Stimulated activated CD4-positive, alpha-beta T cell treated with anti-CD3 and anti-CD28 coated beads, Interleukin-12 subunit alpha, Interleukin-12 subunit beta, amount 100 ng/mL, for 48 hours (primary cell): ENCODE measurements at places on chromosomes 11 and 22.
A peak's percentile ranks its signal among the peaks of the same experiment; 100 is the strongest.

- no peak for DNase-seq
These were observed 650 bp downstream of the GUCY1A2 start for GRCh38 chr11:107017433-107018218.

DNA sequence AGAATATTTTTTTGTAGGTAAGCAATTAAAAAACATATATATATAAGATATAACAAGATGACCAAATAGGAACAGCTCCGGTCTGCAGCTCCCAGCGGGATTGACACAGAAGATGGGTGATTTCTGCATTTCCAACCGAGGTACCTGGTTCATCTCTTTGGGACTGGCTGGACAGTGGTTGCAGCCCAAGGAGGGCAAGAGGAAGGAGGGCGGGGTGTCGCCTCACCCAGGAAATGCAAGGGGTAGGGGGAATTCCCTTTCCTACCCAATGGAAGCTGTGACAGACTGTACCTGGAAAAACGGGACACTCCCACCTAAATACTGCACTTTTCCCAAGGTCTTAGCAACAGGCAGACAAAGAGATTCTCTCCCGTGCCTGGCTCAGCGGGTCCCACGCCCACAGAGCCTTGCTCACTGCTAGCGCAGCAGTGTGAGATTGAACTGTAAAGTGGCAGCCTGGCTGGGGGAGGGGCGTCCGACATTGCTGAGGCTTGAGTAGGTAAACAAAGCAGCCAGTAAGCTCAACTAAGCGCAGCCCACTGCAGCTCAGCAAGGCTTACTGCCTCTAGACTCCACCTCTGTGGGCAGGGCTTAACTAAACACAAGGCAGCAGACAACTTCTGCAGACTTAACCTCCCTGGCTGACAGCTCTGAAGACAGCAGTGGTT, 163.8 kb downstream of the CWF19L2 start:
- DNase-seq = no peak

DNA sequence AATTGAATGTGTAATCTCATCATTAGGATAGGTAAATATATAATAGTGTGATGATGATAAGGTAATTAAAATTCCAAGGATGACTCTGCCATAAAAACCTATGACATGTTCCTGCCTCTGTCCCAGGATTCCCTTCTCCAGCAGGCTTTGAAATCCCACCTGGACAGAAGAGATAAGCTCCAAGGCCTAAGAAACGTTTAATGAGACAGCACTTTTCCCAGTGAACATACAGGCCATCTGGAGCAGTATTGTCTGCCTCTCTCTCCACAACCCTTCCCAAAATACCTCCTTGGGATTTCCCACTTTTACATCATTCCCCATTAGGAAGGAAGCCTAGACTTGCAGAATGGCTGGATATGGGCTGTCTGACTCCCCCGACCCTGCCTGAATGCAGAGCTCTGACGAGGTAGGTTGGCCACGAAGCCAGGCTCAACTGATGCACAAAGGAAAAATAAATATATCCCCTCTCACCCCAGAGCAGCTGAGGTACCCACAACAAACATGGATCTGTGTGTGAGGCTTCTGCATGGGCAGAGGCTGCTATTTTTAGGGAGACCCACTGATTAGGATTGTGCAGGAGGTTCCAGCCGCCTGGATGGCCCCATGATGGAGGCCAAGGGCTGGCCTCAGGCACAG, 71.0 kb downstream of the TMPRSS5 start:
- no peak for DNase-seq

DNA sequence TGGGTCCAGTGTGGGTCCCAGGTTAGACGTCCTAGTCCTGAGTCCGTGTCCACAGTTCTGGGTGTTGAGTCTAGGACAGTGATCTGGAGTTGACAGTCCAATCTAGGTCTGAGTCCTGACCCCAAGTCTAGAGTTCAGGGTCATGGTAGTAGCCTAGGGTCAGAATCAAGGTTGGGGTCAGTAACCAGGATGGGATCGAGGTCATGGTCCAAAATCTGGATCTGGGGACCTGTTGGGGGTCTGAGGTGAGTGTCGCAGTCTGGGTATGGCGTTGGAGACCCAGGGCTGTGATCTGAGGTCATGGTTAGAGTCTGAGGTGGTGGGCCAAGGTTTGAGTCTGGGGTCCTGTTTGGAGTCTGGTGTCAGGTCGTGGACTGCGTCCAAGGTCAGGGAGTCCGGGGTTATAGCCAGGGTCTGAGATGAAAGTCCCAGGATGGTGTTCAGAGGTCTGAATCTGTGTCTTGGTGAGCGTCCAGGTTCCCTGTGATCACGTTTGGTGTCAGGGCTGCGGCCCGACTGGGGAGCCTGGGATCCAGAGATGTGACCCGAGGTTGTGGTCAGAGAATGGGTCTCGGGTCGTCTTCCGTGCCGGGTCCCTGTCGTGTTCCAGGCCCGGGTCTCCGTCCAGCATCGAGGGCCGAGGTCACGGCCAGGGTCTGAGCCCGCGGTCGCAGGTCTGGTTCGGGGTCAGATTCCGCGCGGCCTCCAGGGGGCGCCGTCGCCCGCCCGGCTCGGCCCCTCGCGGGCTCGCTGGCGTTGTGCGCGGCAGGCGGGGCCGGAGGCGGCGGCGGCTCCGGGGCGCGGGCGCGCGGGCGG, 432 bp upstream of the GRK2 start:
- peak; percentile 74 for DNase-seq

DNA sequence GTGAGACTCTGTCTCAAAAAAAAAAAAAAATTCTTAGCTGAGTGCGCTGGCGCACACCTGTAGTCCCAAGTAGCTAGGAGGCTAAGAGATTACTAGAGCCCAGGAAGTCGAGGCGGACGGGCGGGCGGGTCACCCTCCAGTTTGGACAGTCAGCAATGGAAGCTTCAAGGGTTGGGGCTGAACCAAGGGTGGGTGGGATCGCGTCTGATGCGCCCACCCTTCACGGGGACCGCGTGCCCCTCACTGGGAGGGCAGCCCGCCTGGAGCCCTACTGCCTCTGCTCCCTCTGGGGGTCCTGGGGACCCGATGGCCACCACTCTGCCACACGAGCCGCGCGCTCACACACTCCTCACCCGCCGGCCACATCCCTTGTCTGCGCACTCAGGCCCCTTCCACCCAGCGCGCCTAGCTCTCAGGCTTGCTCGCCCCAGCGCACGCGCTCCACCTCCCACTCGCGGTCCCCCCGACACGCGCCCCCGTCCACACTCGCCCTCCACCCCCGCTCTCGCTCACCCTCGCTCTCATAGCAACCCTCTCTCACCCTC, 494 bp downstream of the CHID1 start:
- no peak for DNase-seq

DNA sequence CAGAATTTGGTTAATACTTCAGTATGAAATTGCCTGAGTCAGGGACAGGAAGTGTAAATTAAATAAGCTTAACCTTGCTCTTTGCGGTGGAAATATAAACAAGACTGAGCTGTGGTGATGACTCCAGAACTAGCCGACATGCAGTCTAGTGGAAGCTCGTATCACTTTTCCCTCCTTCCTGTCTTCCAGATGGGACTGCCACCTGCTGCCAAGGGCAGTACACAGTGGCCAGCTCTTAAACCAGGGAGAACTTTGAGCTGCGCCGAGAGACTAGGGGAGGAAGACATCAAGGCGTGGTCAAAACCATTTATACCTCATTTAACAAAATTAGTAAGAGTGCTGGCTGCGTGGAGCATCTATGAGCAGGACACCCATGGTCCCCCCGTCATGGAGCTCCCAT, 31.3 kb upstream of the CTTN start:
- DNase-seq = no peak

GRCh38 chr11:105609341-105609781, 512 bp upstream of the GRIA4 start:
- DNase-seq = no peak

- no peak for DNase-seq
These were observed 500.3 kb upstream of the TENM4 start for GRCh38 chr11:79940974-79941735.

GRCh38 chr11:122616718-122617117, 38.8 kb upstream of the UBASH3B start:
- no peak for DNase-seq

DNA sequence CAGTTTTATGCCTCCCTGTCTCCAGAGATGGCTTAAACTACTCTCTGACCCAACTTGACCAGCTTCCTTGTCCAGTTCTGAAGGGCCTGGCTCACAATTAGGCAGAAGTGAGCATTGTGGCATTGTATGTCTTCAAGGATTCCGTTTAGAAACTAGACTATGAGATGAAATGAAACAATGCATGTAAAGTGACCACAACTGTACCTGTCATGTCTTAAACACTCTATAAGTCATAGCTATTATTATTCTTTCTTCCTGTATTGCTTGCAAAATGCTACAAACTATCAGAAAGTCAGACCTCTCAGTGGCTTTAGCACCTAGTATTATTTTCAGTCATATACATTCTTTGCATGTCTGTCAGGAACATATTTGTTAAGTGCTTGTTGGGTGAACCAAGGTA, 127.9 kb upstream of the MTMR2 start:
- DNase-seq = no peak

DNA sequence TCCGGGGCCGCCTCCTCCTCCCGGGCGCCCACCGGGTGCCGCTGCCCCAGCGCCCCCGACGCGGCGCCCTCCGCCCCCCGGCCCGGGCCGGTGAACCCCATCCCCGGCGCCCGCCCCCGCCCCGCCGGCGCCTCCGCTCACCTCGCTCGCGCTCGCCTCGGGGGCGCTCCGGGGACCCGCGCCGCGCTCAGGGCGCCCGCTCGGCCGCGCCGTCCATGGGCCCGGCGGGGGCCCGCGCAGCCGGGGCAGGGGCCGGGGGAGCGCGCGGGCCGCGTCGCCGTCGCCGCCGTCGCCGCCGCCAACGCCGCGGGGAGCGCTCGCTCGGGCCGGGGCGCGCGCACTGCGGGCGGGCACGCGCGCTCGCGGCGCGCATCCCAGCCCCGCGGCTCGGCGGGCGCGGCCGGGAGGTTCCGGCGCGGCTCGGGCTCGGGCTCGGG, 293 bp downstream of the DUSP8 start:
- no peak for DNase-seq

DNA sequence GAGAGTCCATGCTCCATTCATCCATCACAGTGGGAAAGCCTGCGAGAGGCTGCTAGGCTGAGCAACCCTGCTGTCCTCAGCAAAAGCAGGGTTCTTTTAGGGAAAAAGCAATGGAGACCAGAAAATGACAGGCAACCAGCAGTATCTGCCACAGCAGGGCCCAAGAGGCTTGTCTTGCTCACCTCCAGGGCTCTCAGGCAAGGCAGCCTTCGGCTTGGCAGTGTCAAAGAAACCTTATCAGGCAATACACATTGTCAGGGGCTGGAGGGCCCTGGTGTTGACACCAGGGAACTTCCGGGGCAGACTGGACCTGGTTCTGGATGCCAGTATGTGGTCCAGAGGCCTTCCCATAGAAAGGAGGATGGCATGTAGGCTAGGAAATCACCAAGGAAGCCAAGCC, 10.2 kb upstream of the TLCD5 start:
- no peak for DNase-seq

DNA sequence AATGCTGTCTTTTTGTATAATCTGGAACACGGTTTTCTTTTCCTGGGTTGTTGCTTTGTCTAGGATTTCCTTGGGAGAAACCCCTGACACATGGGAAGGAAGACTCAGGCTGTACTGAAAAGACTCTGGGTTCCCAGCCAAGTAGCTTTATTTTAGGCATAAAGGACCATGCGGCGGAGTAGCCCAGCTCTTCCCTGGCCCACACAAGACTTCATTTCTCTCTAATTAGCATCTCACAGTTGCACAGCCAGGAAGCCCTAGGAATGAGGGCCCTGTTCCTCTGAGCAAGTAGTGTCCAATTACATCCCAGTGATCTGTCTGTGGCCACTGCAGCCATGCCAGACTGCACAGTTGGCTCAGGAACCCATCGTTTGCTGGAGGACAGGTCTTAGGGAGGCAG, 319.5 kb downstream of the TENM4 start:
- no peak for DNase-seq

GRCh38 chr11:26623076-26623659, 51.1 kb upstream of the MUC15 start:
- no peak for DNase-seq

DNA sequence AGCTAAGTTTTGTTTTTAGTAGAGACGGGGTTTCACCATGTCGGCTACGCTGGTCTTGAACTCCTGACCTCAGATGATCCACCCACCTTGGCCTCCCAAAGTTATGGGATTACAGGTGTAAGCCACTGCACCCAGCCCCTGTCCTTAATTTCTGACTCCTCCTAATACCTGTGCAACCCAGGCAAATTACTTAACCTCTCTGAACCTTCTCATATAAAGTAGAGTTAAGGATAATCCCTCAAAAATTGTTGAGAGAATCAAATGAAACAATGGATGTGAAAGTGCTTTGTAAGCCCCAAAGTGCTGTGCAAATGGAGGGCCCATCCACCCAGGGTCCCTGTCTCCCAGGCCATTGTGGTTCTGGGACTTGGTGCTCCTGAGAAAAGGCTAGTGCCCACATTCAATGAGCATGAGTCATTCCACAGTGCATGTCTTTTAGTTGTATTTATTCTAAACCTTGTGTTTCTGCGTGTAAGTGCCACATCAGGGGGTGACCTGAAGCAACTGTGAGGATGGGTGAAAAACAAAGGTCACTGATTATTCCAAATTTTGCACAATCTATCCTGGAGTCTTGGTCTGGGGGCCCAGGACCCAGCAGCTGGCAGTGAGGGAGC, 61.4 kb upstream of the PTPRJ start:
- no peak for DNase-seq

DNA sequence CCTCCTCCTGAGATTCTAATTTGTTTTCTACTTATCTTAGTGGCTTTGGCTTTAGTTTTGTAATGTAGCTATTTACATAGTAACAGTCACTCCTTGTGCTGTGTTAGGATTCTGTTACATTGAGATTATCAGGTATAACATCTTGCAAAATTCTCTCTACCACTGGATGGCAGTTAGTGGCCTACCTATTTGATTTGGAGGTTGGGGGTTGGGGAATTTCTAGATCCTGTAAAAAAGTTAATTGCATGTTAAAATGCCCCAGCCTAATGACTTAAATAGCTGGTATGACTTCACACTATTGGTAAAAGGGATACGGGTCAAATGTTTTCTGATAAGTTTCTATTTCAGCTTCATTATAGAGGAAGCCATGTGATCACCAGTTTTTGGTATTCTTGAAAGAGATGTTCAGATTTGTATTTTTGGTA, 2.8 kb downstream of the GRK3 start:
- no peak for DNase-seq

DNA sequence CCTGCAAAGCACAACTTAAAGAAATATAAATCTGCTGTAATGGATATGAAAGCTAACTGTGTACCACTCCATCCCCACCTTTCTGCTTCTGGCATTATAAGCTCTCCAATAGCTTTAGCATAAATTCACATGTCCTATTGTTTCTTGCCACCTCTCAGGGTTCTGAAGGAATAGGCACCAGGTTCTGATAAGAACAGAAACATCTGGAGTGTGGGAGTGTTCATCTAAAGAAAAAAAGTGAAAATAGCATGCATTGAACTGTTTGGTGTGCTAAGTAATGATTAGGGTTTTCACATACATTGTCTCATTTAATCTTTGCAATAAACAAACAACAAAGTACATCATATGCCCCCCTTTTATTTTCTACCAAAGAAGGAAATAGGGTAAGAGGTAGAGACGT, 72.3 kb downstream of the FAM76B start:
- DNase-seq = no peak

GRCh38 chr11:74354036-74354435, 42.6 kb upstream of the P4HA3 start:
- DNase-seq = no peak

GRCh38 chr11:64801561-64802369, 1.2 kb downstream of the MAP4K2 start:
- DNase-seq = no peak
